ENCODE measurements at places on chromosomes 5 and 9. TPM values are rescaled to one million over a fixed set of nuclear protein-coding genes. Genes with fewer than 3 reads are reported as not detected.

DNA sequence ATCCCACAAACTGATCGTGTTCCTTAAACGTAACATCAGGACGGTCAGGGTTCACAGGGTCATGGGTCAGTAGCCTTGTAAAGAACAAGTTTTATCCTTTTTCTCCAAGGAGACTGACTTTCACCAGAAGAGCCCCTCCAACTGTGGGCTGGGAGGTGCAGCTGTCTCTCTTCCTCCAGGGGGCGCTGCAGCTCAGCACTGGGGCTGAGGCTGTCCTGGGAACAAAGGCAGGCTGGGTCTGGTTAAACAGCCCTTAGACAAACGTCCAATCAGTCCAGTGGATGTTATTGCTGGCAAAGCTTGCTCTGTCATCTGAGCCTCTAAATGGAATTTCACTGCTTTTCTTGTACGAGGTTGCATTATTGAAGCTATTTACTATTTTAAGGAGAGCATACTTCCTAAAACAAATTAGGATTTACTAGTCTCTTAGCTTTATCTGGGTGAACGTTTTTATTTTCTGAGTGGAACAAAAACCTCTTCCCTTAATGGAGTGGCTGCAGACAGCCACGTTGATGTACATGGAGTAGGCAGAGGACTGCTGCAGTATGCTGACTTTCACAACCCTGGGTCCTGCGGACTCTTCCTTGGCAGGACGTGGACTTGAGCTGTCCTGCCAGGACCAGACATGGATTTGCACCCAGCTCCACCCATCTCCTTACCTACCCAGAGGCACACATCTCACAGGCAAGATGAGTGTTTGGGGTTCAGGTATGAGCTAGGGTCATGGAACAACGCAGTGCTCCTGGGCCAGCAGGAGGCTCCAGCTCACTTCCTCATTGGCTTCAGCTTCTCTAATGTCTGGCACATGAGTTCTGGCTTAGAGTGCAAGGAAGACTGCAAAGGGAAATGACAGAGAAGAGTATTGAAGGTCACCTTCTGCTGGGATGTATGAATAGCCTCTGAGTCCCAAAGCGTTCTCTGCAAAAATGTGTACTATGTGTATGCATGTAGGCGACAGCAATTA is 7.8 kb downstream of the EXOSC2 start:
- peak; percentile 63 for DNase-seq

GRCh38 chr5:87645224-87645623 is 232.5 kb upstream of the CCNH start:
- DNase-seq = no peak

GRCh38 chr9:133967024-133967741 is 24.9 kb downstream of the VAV2 start:
- DNase-seq = no peak

- DNase-seq = no peak
Observed at GRCh38 chr9:104963076-104963475, 35.1 kb upstream of the ABCA1 start.

GRCh38 chr9:92686954-92687353 is 17.0 kb upstream of the IPPK start:
- no peak for DNase-seq

GRCh38 chr5:133841831-133842750 is 126.3 kb downstream of the C5orf15 start:
- no peak for DNase-seq

DNA sequence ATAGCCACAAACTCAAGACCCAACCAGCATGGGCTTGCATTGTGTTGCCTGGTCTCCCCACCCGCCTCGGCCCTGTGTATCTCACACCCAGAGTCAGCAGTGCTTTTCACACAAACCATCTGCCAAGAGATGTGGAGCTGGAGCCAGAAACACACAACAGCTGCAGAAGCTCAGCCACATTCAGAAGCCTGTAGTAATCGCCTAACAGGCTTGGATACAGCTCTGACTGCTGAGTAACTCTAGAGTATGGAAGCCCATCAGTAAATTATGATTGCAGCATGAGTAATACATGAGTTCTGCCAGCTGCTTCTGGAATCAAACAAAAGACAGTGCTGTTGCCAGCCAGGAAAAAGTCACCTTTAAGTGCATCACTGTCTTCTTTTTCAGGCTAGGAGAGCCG is 16.0 kb downstream of the TEK start:
- no peak for DNase-seq

DNA sequence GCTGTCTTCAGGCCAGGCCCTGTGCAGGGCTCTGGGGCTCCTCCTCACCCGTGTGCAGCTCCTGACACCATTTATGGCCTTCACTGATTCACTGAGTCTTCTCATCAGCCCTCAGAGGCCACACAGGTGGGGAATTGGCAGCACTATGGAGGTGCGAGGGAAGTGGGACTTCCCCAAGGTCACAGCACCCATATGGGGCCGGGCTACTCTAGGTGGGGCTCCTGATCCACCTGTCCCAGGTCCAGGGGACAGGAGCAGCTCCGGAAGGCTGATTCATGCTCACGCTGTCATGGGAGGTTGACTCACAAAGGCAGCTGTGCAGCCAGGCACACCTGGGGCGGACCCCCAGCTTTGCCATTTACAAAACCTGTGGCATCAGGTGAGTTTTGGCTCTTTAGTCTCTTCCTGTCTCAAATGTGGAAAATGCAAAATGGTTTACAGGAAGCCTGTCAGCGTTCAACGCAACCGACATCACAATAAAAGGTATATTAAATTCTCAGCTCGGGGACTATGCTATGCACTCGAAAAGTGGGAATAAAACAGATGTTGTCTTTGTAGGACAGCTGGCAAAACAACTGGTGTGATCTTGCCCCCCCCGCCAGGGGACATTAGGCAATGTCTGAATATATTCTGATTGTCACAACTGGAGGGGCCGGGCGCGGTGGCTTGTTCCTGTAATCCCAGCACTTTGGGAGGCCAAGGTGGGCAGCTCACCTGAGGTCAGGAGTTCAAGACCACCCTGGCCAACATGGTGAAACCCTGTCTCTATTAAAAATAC is 15.0 kb downstream of the NAIF1 start:
- no peak for DNase-seq

- no peak for DNase-seq
Observed at GRCh38 chr5:173831196-173831914, 56.8 kb upstream of the CPEB4 start.

GRCh38 chr5:138706655-138707480 is 46.4 kb upstream of the CTNNA1 start:
- no peak for DNase-seq

MARCHF11 gene
- not detected for polyA plus RNA-seq

CDKN2B gene
- not detected for polyA plus RNA-seq

F12 gene
- 1.3 TPM for polyA plus RNA-seq

SLC25A2 gene
- polyA plus RNA-seq = not detected

NEURL1B gene
- polyA plus RNA-seq = 0.09 TPM
